ENCODE measurements at places on chromosomes 16 and 17. TPM values are rescaled to one million over a fixed set of nuclear protein-coding genes. Genes with fewer than 3 reads are reported as not detected.

Gene KRT25
- polyA plus RNA-seq, result 0.75 TPM

Gene PRR35
- not detected for polyA plus RNA-seq

Gene TLCD3B
- polyA plus RNA-seq, result 3.2 TPM

Gene TPSG1
- 25.4 TPM for polyA plus RNA-seq

DNA sequence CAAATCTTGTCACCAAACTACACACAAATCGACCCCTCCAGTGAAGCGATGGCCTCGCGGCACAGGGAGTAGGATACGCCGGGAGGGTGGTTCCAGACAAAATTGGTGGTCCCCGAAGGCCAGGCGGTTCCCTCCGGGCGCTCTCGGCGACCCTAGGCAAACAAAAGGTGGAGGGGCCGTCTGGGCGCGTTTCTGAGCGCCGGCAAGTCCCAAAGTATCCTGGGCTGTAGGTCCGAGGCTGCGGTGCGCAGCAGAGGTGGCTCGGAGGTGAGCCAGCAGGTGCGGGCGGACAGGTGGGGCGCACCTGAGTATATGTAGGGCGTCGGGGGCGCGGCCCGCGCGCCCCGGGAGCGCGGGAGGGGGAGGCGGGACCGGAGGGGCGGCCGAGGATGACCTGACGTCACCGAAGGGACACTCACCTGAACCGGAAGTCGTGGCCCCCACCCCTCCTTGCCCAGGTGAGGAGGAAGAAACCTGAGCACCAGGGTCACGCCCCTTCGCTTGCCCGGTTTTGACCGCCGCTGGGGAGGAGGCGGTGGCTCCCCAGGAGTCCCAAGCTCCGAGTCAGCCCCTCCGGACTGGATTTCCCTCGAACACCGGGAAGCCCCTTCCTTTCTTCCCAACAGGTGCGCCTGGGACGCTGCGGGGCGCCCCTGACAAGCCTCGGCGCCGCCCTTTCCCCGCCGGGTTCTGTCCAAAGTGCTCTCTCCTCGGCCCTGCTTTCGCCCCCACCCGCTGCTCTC is at the start of gene CLDN7:
TSS of gene CLDN7 (minus strand) at position 287 of the 743 bp plus-strand sequence. CDS start 435 bp downstream, outside the sequence.
- peak; percentile 98 for DNase-seq

DNA sequence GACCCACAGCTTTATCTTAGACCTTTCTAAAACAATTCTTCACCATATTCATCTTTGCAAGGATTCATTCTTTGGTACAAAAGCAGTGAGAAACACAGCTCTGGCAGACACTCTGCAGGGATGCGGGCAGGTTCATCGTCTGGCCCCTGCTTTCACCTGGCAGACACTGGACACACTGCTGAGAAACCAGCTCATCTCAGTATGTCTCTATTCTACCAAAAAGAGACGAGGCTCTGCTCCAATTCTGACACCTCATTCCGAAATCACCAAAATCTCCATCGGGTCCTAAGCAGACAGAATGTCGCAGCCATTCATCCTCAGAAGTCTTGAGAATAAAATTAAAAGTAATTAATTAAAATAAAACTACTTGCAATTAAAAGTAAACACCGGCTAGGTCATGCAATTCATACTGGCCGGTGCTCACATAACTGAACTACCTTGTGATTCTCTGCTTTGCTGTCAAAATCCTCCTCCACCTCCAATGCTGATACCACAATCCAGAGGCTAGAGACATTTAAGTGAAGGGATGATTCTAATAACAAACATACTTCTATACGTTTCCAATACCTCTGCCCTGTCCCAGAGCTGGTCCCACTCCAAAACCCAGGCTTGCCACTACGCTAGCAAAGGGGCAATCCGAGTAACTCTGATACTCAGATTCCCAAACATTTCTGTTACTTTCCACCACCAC is 1.3 kb downstream of the RNF157 start:
- no peak for DNase-seq

DNA sequence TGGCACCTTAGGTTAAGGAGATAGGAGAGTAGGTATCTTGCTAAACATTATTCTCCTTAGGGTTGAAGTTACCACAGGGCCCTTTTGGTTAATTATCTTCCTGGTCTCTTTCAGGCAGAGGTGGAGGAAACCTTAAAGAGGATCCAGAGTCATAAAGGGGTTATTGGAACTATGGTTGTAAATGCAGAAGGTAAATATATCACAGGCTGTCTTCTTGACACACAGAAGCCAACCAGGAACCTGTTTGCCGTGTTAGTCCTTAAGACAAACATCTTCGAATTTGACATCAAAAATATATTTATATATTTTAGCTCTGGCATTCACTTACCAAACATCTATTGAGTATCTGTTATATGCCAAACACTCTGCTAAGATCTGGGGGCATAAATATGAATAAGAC is 2.4 kb downstream of the DYNLRB2 start:
- DNase-seq, result peak; percentile 43

GRCh38 chr16:11327277-11328171 is 17.7 kb upstream of the RMI2 start:
- no peak for DNase-seq

DNA sequence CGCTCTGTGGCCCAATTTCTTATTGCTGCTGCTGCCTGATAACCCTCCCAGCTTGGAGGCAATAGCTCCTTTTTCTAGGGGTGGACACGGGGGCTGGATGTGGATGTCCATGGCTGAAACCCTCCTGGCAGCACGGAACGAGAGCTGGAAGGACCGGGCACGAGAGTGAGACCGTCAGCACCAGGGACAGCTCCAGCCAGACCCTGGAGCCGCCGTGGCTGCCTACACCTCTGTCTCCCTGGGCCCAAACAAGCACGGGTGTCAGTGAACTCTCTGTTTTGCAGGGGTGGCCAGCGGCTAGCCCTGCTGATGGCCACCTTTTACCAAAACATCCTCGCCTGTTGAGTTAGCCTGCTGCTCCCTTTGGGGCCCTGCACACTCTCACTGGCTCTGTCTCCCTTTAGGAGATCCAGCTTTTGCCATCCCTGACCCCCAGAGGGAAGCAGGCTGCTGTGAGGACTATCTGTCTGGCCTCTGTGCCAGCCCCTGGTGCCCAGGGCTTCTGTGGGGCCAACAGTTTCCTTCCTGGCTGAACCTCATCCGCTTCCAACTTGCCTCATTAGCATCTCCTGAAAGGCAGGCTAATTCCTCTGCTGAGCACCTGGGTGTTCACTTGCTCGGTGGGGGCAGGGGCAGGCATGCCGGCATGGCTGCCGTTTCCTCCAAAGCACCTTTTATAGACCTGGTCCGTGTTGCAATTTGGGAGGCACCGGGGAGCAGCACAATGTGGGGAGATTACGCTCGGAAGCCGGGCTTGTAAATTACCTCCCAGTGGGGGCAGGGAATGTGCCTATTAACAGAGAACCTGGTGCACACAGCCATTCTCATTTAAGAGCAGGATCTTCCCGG is 118.1 kb downstream of the ENGASE start:
- DNase-seq, result peak; percentile 20

- DNase-seq, result no peak
These were observed 8.2 kb downstream of the NXPH3 start for GRCh38 chr17:49583889-49584288.

DNA sequence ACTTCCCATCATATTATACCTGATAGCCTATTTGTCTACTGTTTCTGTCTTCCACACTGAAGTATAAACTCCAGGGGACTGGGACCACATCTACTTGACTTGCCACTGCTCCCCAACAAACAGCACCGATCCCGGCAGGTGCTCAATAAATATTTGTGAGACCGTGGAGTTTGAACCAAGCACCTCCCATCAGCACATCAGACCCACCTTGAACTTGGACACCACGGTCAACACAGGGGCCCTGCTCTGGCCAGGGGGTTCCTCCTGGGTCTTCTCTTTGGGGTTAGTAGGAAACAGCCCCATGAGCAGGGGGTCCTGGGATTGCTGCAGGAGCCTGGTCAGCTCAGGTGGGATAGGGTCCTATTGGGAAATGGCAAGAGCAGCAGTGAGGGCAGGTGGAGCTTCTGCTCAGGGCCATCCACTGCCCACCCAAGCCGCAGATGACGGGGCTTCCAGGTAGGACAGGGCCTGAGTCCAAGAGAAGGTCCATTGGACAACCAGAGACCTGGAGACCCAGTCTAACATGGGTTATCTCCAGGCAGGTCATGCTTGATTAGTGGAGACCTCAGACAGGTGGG is 19.9 kb downstream of the ZNHIT3 start:
- DNase-seq, result no peak

DNA sequence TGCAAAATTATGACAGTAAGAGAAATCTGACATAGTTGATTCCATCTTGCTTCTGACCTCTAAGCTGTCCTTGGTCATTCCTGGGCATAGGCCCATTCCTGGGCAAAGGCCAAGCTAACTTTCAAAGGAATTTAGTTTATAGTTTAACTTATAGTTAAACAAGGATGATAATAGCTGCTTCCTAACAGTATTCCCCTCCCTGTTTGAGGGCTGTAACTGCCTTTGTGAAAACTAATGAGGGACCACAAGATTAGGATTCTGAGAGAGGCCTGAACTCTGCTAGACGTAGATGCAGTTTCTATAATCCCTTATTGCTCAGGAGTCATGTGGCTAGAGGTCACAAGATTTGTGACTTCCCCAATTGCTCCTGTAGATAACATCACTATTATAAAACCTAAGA is 80.2 kb upstream of the ASIC2 start:
- peak; percentile 93 for DNase-seq

DNA sequence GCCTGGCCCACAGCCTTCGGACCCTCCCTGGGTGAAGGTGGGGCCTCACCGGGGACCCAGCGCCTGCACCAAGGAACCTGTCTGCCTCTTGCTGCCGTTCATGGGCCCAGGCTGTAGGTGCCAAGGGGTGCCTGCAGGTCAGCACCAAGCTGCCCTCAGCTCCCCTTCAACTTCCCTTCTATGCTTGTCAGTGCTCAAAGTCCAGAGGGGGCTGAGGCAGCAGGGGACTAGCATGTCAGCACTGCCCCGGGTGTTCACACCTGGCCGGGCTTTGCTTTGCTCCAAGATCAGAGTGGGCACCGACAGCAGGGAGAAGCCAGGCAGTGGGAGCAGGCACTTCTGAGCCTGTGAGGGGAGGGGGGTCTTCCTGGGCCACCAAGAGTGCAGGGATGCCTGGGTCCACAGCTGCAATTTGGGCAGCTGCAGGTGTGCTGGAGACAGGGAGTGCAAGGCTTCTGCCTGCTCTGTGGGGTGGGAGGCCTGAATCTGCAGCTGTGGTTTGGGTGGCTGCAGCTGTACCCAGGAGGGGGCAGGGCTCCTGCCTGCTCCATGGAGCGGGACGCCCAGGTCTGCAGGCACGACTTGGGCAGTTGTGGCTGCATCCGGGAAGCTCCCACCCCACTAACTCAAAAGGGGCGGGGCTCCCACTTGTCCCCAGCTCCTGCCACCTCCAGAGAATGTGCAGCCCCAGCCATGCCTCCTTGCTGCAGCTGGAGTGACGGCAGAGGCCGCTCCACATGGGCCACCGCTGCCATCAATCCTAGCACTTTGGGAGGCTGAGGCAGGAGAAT is 27.6 kb upstream of the PRM1 start:
- DNase-seq, result no peak

- no peak for DNase-seq
These were observed 6.6 kb downstream of the CYGB start for GRCh38 chr17:76530811-76531485.

DNA sequence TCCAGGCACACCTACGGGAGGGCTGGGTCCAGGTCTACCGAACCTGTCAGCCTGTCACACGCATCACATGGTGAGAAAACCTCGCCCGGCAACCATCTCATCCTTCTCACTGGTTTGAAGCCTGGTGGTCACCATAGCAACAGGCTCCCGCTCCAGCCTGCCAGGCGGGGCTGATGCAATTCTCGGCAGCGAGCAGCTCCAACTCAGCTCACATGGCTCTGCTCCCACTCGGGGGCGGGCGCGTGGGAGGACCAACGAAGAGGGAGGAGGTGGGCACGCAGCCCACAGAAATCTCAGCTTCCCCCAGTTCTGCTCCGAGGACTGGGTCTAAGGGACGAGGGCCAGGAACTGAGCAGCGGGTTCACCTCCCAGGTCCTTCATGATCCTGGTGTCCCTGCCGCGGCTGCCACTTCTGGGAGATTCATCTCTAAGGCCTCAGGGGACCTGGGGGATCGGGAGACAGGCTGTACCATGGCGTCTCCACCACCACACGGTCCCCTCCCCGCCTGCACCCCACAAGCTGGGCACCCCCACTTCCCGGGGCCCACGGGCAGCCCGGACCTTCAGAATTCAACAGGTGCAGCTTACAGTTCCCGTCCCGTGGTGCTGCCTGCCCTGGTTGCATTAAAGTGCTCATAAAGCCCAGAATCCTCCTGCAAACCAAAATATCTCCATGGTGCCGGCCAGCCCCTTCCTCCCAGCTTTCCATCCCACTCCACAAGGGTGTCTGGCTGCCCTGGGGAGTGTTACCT is 25.8 kb downstream of the ABR start:
- DNase-seq, result peak; percentile 28

DNA sequence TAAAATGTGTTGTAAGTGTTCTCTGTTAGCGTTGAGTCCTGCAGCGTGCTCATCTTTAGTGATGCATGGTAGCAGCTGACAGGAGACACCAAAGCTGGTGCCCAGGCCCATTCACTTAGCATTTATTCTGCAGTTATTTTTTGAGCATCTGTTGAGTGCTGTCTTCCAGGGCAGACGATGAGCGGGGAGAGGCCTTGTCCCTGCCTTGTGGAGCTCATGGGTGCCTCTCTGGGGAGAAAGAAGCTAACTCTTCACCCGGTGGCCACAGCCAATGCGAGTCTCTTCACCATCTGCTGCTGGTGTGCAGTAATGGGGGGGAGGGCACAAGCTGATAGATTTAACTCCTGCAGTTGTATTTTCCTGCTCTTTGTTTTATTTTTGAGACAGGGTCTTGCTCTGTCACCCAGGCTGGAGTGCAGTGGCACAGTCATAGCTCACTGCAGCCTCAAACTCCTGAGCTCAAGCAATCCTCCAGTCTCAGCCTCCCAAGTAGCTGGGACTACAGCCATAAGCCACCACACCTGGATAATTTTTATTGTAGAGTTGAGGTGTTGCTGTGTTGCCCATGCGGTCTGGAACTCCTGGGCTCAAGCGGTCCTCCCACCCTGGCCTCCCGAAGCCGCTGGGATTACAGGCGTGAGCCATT is 30.5 kb downstream of the GPT2 start:
- no peak for DNase-seq

GRCh38 chr17:29911641-29912177 is 18.3 kb downstream of the SSH2 start:
- no peak for DNase-seq

Data from large intestine (tissue), 12 donors.